ENCODE measurements at places on chromosomes 1 and 21. TPM values are rescaled to one million over a fixed set of nuclear protein-coding genes. Genes with fewer than 3 reads are reported as not detected.

The PDE9A gene
- 30.1 TPM for total RNA-seq

The GNG4 gene
- 2.6 TPM for total RNA-seq

The GUCA2A gene
- total RNA-seq = not detected

The SPRR3 gene
- 0.58 TPM for total RNA-seq

The LCE2A gene
- not detected for total RNA-seq

The INAVA gene
- total RNA-seq = 22.5 TPM

The SLC35F3 gene
- 0.99 TPM for total RNA-seq
